ENCODE measurements at places on chromosomes 6 and 20. TPM values are rescaled to one million over a fixed set of nuclear protein-coding genes. Genes with fewer than 3 reads are reported as not detected.

SLC22A7 gene
- not detected for total RNA-seq

DEFB128 gene
- not detected for total RNA-seq

SLC35D3 gene
- total RNA-seq, result 0.07 TPM

ACTR5 gene
- total RNA-seq, result 10.7 TPM

FAM209B gene
- 0.56 TPM for total RNA-seq

PDYN gene
- total RNA-seq, result 0.06 TPM

AGER gene
- total RNA-seq, result 1.5 TPM

RUNX2 gene
- total RNA-seq, result 1.3 TPM

BCAS4 gene
- 28.7 TPM for total RNA-seq

PDE7B gene
- 1.1 TPM for total RNA-seq

ARMC12 gene
- total RNA-seq, result 0.46 TPM

PTCRA gene
- total RNA-seq, result not detected

MYLK4 gene
- total RNA-seq, result 0.13 TPM

CLVS2 gene
- total RNA-seq, result not detected

TRIM38 gene
- total RNA-seq, result 1.8 TPM

BEND6 gene
- 0.88 TPM for total RNA-seq

RBPJL gene
- not detected for total RNA-seq

RAET1L gene
- total RNA-seq, result 0.47 TPM

LGSN gene
- total RNA-seq, result 3.8 TPM

CFB gene
- 3.3 TPM for total RNA-seq

EYA4 gene
- total RNA-seq, result 10.3 TPM

WDR46 gene
- total RNA-seq, result 66.0 TPM

AP5S1 gene
- total RNA-seq, result 17.8 TPM

Data from A549 treated with RU486 at 1 μM for 4 hours (cell line).